ENCODE measurements at places on chromosomes 5 and 9.

DNA sequence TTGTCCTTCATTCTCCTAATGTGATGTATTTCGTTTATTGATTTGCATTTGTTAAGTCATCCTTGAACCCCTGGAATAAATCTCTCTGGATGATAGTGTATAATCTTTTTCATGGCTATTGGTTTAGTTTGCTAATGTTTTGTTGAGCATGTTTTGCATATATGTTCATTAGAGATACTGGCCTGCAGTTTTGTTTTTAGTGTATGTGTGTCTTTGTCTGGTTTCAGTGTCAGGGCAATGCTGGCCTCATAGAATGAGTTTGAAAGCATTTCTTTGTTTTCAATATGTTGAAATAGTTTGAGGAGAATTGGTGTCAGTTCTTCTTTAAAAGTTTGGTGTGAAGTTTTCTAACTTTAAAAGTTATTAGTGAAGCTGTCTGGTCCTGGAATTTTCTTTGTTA, 149.6 kb upstream of the ATP10B start:
- no peak for DNase-seq

- DNase-seq = no peak
Measured at GRCh38 chr5:132204371-132205135, 23.1 kb downstream of the P4HA2 start.

- DNase-seq = peak; percentile 51
Measured at GRCh38 chr9:121399883-121400607, 30.0 kb upstream of the STOM start.

- DNase-seq = no peak
Measured at GRCh38 chr9:134547161-134548100, 94.2 kb upstream of the COL5A1 start.

- no peak for DNase-seq
Measured at GRCh38 chr5:116733991-116734975, 159.7 kb upstream of the SEMA6A start.

GRCh38 chr5:33650911-33651310, 210.1 kb downstream of the TARS1 start:
- DNase-seq = no peak

DNA sequence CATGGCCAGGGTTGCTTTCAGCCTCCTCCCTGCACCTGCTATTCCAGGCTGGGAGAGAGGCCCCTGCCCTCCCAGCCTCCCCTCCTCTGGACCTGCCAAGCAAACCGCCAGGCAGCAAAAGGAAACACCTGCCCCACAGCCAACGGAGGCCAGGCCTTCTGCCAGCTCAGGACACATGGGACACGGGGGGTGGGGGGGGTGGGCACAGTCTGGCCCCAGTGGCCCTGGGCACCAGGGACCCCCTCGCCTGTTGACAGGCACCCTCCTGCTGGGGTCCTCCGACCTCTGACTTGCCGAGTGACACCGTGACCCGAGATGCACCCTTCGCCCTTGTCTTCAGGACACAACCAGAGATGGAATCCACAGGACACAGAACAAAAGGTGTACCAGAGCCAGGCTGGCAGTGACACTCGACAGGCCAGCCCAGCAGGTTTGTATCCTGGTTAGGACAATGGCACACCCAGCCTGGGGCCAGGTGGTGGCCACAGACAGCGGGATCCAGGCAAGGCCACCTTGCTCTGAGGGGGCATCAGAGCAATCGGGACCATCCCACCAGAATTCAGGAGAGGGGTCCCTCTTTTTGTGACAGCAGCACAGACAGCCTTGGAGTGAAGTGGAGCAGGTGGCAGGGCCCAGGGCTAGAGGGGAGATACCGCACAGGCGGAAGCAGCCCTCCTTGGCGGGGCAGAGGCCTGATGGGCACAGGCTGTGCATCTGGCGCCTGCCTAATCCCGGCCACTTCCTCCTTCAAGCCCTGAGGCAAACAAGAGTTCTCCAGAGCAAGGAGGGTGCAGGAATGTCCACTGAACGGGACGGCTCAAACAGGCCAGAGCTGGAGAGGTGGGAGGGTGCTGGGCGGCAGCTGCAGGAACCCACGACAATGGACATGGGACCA, 1.3 kb upstream of the TMEM210 start:
- no peak for DNase-seq

- DNase-seq = no peak
Measured at GRCh38 chr9:16391369-16391768, 479.1 kb downstream of the BNC2 start.

- DNase-seq = no peak
Measured at GRCh38 chr9:108919517-108919916, 14.4 kb downstream of the ELP1 start.

GRCh38 chr9:89562186-89562814, 42.5 kb upstream of the GADD45G start:
- no peak for DNase-seq

DNA sequence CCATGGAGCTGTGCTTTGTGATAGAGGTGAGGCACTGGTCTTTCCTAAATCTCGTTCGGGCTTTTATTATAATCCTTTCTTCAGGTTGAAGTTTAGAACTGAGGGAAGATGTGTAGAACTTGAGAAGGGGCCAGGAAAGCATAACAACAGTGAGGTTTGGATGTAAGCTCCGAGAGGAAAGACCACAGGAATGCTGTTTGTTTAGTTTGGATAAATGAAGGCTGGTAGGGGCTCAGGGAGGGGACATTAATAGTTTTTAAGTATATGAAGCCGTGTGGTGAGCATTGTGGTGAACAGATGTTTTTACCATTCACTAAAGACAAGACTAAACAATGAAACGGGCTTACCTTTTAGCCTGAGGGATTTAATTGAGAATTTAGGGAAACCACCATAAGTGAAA, 130.8 kb downstream of the ARHGAP26 start:
- no peak for DNase-seq

- DNase-seq = no peak
Measured at GRCh38 chr9:70998962-70999361, 122.5 kb downstream of the TRPM3 start.

DNA sequence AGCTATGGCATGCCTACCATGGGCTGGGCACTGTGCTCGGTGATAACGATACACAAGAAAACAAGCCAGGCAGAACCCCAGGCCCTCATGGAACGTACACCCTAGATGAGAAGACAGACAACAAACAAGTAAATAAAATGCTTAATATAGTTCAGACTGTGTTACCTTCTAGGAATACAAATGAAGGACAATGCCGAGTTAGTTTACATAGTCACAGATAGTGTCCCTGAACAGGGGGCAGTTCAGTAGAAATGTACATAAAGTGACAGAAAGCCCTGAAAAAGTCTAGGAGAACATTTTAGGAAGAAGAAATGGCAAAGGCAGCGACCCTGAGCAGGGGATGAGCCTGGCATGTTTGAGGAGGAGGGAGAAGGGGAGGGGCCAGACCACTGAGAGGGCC, 21.7 kb downstream of the SLC22A5 start:
- DNase-seq = no peak

DNA sequence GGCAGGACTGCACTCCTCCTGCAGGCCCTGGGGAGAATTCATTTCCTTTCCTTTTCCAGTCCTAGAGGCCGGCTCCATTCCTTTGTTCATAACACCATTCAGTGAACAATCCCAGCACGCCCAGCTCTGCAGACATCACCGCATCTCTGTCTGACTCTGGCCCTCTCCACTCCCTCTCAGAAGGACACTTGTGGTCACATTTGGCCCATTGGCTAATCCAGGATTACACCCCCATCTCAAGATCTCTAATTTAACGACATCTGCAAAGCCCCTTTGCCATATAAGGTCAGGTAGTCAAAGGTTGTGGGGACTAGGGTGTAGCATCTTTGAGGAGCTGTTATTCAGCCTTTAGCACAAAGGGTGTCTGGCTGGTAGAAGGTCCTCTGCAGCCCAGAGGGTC, 185.0 kb upstream of the DAP start:
- DNase-seq = no peak

DNA sequence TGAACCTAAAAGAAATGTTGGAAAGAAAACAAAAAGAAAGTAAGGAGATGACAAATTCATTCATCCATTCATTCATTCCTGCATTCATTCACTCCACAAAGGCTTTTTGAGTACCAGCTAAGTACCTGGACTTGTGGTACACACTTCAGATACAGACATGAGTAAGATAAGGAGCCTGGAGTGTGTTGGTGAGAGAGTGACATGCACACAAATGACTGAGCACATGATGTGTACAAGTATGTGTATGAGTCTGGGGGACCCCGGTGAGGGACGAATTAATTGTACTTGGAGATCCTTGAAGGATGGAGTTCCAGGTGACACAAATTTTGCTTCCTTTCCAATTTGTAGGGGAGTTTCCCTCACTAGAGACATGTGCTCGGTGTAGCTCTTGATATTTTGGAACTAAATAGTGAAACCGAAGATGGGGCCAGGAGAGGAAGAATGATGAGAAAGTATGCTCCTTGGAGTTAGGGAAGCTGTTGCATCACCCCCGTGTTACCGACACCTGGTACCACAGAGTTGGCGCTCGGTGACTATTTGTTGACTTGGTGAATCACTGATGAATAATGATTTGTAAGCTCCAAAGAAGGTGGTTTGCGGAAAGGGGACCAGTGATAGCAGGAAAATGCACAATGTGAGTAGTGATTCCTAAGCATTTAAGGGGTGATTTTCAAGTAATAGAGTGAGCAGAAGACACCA, 509.8 kb downstream of the CCDC171 start:
- DNase-seq = no peak

DNA sequence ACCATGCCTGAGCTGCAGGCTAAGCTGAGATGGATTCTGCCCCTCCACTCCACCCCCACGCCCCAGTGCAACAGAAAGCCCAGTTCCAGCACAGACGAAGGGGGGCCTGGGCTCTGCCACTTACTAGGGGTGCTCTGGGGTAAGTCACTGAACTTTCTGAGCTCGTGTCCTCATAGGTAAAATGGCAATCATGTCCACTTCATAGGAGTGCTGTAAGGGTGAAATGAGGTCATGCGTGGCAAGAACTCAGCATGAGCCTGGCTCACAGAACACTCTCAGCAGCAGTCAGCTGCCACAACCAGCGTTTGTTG, 8.4 kb upstream of the PSD2 start:
- no peak for DNase-seq

DNA sequence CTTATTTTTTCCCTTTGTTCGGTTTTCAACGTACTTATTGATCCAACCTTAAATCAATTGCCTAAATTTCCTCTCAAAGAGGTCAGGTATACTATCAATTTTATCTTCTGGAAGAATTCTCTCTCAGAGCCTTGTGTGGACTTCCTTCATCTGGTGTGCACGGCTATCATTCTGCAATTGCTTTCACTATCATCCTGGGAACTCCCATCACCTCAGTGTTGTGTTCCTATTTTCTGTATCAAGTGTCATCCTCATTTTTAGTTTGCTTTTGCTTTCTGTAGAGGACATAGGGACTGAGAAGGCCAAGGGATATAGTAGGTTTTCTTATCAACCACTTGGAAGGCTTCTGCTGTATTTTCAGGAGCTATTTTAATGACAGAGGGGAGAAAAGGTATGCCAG, 11.3 kb downstream of the STOM start:
- DNase-seq = no peak

DNA sequence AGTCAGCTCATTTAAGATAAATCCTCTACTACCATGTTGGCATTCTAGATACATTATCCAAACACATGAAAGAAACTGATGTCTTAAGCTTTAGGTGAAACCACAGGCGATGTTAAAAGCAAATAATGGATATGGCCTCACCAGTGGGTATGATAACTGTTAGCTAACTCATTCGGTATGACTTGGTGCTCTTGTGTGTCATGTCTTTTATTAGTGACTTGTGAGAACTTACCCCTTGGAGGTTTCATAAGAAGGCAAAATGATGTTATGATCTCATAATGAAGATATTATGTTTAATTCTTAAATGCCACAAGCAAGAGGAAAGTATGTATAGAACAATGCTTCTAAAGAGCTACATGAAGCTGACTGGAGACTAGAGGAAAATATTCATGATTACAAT, 1227.0 kb downstream of the EFNA5 start:
- no peak for DNase-seq

- DNase-seq = no peak
Measured at GRCh38 chr9:133731876-133732638, 6.1 kb downstream of the SARDH start.

DNA sequence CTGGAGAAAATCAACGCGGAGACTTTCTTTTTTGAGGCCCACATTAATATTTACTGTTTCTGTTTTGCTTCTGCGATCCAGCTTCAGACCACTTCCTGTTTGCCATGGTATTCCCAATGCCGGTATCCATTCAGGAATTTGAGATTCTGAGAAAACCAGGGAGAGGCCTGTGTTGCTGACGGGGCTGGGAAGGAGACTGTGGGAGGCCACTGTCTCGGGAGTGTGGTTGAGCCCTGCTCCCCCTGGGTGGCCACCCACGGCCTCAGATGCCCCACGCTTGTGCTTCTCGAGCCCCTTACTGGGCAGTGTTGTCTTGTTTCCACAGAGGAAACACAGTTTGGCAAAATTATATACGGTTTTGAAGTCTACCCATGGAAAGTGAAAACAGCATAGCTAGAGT, 403.6 kb upstream of the IRX2 start:
- no peak for DNase-seq

DNA sequence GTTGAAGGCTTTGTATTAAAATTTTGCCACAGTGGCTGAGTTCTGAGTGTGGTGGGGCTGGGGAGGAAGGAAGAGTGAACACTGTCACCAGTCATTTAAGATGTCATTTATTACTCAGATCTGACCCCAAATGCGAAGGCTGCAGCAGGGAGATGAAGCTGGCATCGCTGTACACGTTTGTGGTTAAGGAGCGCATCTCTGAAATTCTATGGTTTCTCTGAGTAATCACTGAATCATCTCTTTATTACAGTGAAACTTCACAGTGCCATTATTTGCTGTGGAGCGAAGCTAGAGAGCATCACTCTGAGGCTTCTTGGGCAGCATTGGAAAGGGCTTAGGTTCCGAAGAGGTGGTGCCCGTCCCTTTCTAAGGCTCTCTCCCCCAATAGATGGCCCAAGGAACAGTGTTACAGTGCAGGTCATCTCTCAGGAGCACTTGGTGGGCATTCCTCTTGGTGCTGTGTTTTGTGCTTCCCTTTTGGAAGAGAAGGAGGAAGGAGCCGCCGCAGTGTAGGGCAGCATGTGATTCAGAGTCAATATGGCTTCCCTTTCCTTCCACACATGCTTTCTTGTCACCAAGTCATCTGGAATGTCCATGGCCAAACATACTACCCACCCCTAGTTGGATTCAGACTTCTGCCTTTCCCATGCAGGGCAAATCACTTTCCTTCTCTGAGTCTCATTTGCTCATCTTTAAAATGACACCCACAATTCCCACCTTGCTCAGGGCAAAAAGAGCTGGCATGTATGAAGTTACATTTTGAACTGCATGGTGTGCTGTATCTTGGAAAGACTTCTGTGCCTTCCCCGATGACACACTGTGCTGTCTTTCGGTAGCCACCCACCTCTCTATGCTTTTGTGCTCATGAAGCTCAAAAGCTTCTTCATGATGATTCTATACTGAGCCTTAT, 9.3 kb upstream of the TEX48 start:
- peak; percentile 37 for DNase-seq

GRCh38 chr9:124296094-124296493, 38.3 kb downstream of the NEK6 start:
- DNase-seq = no peak

GRCh38 chr9:37061768-37062167, 27.7 kb upstream of the PAX5 start:
- no peak for DNase-seq
